ENCODE measurements at places on chromosomes 3 and 15.

- no peak for DNase-seq
Observed at GRCh38 chr3:58085616-58086015, 77.4 kb downstream of the FLNB start.

- DNase-seq: no peak
Observed at GRCh38 chr3:50563867-50564266, 3.7 kb downstream of the C3orf18 start.

DNA sequence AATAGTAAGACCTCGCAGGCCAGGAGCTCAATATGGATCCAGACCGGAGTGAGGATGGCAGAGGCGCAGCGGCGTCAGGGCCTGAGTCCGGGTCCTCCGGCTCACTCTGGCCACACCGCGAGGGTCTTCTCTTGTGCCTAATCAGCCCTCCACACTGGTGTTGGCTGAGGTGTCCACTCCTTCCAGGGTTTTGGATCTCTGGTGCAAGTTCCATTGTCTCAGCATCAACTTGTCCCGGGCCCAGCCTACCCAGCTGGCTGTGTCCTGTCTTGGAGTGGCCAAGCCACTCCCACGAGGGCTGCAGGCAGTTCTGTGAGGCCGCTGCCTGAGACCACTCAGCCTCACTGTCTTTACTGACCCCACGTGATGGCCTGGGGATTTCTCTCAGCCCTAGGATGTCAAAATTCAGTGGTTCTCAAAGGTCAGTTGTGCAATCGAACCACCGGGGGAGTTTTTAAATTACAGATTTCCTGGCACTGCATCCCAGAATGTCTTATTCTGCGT is 12.6 kb upstream of the GOLGA6L7 start:
- no peak for DNase-seq

- DNase-seq: no peak
Observed at GRCh38 chr15:54841701-54842305, 354.9 kb downstream of the RSL24D1 start.

- DNase-seq: no peak
Observed at GRCh38 chr15:89837134-89837829, 22.6 kb upstream of the ANPEP start.

DNA sequence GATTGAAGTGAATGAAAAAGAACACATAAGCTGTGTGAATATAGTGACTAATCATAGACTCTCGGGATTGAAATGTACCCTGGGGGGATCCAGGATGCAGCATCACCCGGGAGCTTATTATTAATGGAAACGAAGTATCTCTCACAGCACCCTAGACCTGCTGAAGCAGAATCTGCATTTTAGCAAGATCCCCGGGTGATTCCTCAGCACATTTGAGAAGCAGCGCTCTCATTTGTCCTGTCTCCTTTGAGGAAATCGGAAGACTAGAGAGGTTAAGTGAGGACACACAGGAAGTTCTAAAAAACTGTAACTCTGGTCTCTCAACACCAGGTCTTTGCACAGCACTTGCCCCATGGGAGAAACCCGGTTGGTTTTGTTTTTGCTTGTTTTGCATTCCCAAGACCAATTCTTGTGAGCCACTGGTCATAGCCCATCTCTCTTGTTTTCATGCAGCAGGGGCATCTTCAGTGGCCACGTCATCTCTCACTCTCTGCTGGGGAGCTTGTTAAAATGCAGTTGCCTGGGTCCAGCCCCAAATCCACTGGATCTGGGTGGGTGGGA is 30.2 kb downstream of the ZNF710 start:
- DNase-seq: no peak

- DNase-seq: no peak
Observed at GRCh38 chr3:23496165-23496564, 293.0 kb downstream of the UBE2E2 start.

GRCh38 chr3:105771392-105771791 is 97.4 kb downstream of the CBLB start:
- no peak for DNase-seq

GRCh38 chr3:160473978-160474377 is 24.4 kb upstream of the TRIM59 start:
- no peak for DNase-seq

DNA sequence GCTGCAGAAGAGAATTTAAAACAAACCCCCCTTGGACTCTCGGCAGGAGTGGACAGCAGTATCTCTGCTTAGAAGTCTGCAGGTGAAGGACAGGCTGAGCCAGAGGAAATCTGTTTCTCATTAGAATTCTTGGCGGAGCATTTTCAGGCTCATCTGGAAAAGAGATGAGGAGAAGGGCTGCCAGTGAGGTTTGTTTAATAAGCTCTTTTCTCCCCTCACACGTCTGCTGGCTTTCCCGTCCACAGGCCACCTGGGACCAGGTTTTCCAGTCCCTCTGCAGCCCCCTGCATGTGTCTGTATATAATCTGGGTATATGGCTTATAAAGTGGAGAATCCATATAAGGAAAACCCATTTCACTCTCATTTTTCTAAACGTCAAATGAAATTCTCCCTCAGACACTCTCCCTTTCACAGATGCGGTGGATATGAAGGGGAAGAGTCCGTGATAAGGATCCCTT is 155.4 kb upstream of the TPM1 start:
- DNase-seq: no peak

- DNase-seq: no peak
Observed at GRCh38 chr3:97665896-97666295, 98.7 kb upstream of the ARL6 start.

GRCh38 chr3:37861620-37862041 is at the start of gene CTDSPL:
Gene CTDSPL, plus strand, starts transcription at chr3:37861880. Its CDS starts 320 bp downstream, at chr3:37862200.
- no peak for DNase-seq

DNA sequence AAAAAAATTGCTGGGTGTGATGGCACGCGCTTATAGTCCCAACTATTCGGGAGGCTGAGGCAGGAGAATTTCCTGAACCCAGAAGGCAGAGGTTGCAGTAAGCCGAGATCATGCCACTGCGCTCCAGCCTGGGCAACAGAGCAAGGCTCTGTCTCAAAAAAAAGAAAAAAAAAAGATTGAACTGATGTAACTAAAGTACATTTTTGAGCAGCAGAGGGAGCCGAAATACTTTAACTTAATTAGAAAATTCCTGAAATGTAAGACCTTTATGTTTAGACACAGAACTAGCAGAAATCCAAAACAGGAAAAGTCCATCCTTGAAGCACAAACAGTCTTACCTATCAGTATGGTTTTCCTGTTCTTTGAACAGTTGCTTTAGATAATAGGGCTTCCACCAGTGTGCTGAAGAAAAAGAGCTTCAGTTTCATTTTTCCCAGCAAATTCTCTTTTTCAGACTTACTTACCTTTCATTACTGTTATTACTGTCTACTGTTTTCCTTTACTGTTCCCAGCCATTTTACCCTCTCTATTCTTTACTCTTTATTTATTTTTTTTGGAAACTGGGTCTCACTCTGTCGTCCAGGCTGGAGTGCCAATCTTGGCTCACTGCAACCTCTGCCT is 33.4 kb upstream of the ZNF609 start:
- no peak for DNase-seq

DNA sequence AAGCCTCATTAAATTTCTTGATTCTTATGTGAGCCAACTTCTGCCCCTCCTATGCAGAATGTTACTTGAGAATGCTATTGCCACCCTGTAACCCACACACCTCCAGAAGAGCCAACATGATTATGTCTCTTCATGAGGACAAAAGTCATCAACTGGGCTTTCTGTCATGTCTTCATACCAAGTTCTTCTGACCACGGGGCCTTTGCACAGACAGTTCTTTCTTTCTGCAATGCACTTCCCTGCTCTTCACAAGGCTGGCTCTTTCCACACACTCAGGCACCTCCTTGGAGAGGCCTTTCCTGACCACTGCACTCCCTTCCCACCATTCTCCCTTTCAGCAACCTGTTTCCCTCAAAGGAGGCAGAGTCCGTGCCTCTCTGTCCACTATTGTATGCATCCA is 107.9 kb upstream of the NR2E3 start:
- DNase-seq: no peak

- no peak for DNase-seq
Observed at GRCh38 chr3:71451060-71451459, 132.5 kb downstream of the FOXP1 start.

GRCh38 chr15:53843869-53844569 is 84.6 kb upstream of the WDR72 start:
- DNase-seq: no peak

DNA sequence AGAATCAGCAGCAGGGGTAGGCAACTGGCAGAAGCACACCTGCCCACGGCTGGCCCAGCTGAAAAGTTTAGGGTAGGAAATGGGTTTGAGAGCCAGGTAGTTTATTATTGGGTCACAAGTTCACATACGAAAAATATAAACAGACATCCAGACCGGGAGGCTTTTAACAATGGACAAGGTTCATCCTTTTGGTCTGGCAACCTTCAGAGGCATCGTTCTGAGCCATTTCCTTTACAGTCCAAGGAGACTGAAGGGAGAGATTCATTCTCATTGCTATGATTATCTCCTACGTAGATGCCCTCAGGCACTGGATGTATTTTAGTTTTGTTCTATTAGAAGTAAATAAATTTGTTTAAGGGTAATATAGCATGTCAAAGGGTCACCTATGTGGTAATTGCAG is 248.0 kb upstream of the THBS1 start:
- DNase-seq: no peak

DNA sequence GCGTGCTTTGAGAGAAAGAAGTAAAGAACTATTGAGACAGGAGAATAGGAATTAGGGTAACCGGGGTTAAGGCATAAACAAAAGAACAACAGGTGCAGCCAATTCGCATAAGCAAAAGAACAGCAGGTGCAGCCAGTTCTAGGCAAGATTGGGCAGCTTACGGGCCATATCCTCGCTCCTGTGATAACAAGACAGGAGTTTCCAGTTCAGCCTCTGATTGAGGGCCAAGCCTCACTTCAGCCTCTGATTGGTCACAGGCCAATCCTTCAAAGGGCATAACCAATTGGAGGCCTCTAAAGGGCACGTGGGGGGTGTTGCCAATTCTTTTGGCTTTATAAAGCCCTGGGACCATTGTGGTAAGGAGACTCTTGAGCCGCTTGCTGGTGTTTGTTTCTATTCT is 143.5 kb downstream of the GADL1 start:
- no peak for DNase-seq
